ENCODE measurements at places on chromosomes 12 and 14.

DNA sequence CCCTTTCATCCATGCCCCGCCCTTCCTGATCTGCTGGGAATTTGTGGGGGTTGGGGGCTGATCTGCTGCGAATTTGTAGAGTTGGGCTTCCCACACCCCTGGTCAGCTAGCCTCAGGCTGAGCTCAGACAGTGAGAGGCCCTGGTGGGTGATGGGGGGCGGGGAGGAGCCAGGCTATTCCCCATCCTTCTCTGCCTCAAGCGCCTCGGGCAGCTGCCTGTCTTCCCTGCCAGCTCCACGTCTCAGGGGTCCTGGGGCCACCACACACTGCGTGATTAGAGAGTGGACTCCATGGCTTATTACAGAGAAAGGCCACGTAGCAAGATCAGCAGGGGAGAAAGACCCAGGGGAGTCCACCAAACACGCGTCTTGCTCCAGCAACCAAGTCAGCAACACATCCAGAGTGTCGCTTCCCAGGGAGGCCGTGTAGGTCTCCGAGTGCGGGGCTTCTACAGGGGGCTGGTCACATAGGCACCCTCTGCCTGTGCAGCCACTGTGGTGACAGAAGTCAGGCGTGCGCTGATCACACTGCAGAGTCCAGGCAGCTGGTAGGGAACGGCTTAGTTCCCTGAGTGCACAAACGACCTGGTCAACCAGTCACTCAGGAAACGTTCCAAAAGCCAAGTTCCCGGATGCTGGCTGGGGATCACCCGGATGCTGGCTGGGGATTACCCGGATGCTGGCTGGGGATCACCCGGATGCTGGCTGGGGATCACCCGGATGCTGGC is 254.4 kb upstream of the SFSWAP start:
- DNase-seq, result no peak

- no peak for DNase-seq
Measured at GRCh38 chr12:1628666-1629337, at the start of gene WNT5B. Gene WNT5B, plus strand, starts transcription at chr12:1629231. Its CDS starts 2,124 bp downstream, at chr12:1631355.

GRCh38 chr12:26319511-26319910 is 124.1 kb downstream of the SSPN start:
- DNase-seq, result peak; percentile 76

DNA sequence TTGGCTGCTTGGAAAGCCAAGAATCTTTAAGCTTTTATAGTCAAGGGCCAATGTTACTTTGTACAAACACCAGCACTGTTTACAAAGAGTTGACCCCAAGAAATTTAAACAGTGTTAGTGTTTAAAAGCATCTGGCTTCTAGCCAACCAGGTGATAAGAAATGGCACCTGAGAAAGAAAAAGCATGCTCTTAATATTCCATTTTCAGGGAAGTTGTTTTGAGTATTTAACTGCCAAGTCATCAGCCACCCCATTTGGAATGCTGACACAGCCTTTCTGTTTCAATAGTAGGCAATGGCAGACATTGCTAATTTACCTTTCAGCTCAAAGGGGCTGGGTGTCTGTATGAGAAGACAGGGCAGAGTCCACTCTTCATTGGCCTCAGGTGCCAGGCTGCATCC is 3.7 kb upstream of the SLC35F4 start:
- no peak for DNase-seq

DNA sequence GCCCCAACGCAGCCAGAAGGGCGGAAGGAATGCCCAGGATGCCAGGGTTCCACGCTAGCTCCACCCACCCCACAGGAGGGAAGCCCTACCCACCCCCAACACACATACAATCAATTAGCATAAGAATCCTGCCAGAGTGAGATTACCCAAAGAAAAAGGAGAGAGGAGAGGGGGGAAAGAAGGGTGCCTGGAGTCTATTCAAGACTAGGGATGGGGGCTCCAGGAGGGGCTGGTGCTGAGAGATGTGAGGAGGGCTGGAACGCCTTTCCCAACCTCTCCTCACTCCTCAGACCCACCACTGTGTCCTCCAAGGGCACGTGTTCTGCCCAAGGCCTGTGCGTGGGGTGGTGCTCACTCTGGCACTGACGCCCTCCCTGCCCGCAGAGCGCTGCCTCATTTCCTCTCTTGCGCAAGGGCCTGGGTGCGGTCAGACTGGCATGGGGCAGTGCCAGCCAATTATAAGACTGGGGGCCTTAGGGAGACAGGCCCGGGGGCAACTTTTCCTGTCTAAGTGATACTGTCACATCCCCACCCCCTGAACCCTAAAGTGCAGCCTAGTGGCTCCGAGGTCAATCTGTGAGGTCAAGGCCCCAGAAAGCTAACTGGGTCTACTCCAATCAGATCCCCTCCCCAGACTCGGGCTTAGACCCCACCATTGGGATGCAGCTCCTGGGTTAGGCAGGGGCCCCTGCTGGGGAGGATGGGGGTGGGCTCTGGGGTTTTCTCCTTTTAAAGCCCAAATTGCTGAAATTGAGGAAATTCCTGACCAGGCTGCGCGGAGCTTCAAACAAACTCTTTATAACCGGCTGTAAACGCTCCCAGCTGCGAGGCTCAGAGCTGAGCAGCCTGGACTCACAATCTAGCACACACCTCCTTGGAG is 10.2 kb upstream of the ITGB7 start:
- DNase-seq, result no peak

- DNase-seq, result no peak
Measured at GRCh38 chr14:24885410-24885913, 164.5 kb downstream of the STXBP6 start.

- no peak for DNase-seq
Measured at GRCh38 chr12:1840981-1841425, 20.6 kb downstream of the LRTM2 start.

DNA sequence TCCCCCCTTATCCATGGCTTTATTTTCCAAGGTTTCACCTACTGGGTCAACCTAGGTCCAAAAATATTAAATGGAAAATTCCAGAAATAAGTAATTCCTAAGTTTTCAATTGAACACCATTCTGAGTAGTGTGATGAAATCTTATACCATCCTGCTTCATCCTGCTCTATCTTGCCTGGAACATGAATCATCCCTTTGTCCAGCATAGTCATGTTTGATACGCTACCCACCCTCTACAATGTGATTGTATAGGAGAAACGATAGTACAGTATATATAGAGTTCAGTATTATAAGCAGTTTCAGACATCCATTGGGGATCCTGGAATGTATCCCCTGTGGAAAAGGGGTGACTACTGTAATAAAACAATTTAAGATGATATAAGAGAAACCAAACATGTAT is 62.2 kb downstream of the IFNG start:
- peak; percentile 43 for DNase-seq

GRCh38 chr14:102692334-102692733 is 84.9 kb upstream of the TRAF3 start:
- DNase-seq, result no peak

DNA sequence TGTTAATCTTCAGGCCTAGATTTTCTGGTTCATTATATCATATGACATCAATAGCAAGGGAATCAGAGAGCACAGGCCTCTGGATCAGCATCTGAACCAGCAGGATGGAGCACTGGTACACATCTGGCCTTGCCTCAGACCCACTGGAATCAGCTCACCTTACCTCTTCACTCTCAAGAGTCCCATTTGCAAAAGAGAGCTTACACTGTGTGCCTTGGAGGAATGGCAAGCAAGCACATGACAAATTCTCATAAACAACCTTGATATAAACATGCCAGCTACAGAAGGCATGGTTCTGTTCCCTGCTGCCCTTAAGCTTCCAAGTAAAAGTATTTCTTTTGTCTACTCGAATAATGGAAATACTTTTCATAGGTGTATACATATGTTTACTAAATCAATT is 128.6 kb upstream of the CPM start:
- DNase-seq, result no peak

DNA sequence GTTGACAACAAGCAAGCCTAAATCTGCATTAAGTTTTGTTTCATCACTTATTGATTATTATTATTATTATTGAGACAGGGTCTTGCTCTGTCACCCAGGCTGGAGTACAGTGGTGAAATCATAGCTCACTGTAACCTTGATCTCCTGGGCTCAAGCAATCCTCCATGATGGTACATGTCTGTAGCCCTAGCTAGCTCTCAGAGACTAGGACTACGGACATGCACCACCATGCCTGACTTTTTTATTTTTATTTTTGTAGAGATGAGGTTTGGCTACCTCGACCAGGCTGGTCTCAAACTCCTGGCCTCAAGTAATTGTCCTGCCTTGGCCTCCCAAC is 35.7 kb upstream of the STK38L start:
- DNase-seq, result no peak

GRCh38 chr14:88079624-88080023 is 74.7 kb downstream of the GPR65 start:
- DNase-seq, result no peak

GRCh38 chr12:50317203-50317602 is 33.9 kb upstream of the LIMA1 start:
- no peak for DNase-seq

DNA sequence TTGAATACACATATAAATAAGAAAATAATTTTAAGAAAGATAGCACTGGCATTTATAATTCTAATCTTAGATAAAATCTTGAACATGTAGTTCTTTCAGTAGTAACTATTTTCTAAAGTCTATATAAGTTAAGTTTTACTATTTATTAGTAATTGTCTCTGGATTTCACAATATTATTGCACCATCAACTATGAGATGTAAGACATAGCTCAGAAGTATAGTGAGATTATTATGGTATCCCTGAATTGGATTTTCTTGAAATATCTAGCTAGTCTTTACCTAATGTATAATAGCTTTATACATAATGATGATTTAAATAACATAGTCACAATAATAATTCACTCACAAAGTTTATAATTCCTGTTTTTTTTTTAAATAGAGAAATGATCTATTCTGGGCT is 6.7 kb downstream of the CLEC12A start:
- DNase-seq, result no peak

- no peak for DNase-seq
Measured at GRCh38 chr12:116303066-116303465, 25.6 kb upstream of the MED13L start.
